ENCODE measurements at places on chromosomes 5 and 9.
A peak's percentile ranks its signal among the peaks of the same experiment; 100 is the strongest.

DNA sequence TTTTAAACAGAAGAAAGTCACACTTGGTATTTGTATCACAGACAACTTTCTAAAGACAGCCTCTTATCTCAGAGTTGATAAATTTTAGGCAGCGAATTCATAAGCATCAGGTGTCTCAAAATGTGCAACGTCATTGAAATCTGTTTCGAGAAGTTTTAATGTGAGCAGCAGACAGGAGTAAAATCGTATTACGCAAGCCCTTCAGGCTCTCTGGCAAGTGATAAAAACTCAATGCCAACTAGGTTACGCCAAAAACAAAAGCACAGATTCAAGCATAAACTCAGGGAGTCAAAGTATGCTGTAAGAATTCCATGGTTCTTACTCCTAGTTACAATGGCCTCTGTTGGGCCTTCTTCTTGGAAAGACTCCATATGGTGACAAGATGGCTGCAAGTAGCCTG, 244.7 kb downstream of the SEMA5A start:
- DNase-seq, result no peak

GRCh38 chr5:133052317-133053175, 733 bp downstream of the HSPA4 start:
- peak; percentile 82 for DNase-seq

DNA sequence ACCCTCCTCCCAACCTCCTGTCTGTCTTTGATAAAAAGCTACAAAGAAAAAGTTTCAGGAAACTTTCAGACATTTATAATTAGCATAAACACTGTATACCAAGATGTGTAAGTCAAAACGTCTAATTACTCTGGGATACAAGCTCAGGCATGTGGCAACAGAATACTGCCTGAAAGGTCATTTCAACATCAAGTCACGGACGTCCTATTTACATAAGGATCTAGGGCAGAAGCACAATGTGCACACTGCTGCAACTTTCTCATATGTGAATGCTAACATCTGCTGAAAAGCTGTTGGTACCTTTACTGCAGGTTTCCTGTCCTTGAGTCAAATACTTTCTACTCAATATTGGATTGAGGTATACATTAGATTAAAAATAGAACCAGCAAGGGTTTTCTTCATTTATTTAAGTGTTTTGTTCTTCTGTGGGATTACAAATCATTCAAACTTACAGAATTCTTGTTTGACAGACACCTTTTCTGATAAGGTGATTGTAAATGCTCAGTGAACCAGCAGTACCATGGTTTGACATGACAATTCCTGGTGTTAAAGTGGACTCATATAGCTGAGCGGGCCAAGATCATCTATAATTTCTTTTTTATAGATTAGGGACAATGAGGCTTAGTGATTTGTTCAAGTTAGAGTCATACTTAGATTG, 36.8 kb downstream of the ELL2 start:
- DNase-seq, result peak; percentile 41

GRCh38 chr5:141805874-141806595, 72.2 kb downstream of the PCDH1 start:
- DNase-seq, result no peak

GRCh38 chr9:4242239-4242638, 57.6 kb downstream of the GLIS3 start:
- no peak for DNase-seq

DNA sequence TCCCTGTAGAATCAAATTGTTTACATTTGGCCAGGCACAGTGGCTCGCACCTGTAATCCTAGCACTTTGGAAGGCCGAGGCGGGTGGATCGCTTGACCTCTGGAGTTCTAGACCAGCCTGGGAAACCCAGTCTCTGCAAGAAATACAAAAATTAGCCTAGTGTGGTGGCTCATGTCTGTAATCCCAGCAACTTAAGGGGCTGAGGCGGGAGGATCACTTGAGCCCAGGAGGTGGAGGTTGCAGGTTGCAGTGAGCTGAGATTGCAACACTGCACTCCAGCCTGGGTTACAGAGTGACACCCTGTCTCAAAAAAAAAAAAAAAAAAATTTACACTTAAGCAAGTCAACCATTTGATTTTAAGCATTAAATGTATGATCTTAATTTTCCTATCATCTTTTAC, 17.5 kb upstream of the IQGAP2 start:
- no peak for DNase-seq

DNA sequence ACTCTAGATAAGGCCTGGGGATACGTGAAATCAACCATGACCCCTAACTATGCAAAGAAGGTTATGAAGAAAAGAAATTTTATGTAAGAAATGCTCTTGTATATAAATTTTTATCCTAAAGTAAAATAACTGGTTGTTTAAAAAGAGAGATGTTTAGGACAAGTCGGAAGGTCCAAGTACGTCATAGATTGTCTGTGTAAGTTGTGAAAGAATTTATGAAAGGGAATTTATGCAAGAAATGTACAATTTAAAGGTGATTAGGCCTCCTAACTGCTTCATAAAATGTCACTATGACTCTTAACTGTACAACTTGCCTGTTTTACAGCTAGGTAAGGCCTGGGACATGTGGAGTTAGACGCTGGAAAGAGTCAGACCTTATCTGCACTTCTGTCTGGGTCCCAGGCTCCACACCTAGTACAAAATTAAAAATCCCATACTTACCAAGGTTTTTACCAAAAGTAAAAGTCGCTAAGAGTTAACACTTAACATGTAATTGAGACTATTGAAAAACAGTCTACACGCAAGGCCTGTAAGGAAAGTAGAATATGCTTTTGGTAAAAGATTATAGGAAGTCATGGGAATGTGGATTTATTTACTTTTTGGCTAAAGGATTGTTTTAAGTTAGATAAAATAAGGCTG, 77.4 kb downstream of the KIAA0825 start:
- peak; percentile 26 for DNase-seq

GRCh38 chr9:36152741-36153438, 16.3 kb upstream of the CCIN start:
- DNase-seq, result no peak

GRCh38 chr9:88013035-88013434, 38.7 kb upstream of the CDK20 start:
- DNase-seq, result no peak

- DNase-seq, result no peak
These were observed 103.3 kb upstream of the ADAMTS19 start for GRCh38 chr5:129356846-129357245.

GRCh38 chr9:21901546-21901945, 92.6 kb downstream of the CDKN2A start:
- DNase-seq, result no peak

DNA sequence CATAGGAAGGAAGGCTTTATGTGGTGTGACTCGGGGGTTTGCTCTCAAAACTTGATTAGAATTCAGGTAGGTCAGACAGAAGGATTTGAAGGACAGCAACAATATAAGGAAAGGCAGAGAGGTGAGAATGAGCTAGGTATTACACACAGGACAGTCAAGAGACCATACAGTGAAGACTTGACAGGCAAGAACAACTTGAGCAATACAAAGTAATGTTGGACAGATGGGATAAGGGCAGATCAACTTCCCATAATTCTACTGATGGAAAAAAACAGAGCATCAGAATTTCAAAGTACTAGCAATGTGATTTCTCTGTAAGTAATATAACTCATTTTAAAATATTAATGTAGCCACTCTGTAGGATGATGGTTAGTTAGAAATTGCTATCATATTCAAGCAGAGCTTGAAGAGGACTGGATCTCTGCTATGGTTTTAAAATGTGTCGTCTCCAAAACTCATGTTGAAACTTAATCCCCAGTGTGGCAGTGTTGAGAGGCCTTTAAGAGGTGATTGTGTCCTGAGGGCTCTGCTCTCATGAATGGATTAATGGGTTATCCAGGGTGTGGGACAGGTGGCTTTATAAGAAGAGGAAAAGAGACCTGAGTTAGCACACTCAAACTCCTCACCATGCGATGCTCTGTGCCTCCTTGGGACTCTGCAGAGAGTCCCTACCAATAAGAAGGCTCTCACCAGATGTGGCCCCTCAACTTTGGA, 22.4 kb upstream of the HOMER1 start:
- DNase-seq, result no peak

DNA sequence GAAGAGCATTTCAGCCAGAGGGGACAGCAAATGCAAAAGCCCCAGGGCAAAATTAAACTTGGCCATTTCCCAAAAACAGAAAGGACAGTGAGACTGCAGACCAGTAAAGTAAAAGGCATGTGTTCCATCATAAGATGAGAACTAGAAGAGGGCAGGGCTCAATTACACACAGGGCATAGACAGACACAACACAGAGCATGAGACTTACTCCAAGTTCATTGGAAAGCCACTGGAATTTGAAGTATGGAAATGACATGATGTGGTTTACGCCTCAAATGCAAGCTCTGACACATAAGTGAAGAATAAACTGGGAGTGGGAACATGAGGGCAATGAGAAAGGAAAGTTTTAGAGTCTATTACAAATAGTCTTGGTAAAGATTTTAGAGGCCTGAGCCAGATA, 446.6 kb upstream of the GRIA1 start:
- DNase-seq, result no peak

GRCh38 chr9:74921737-74922136, 31.0 kb downstream of the C9orf40 start:
- DNase-seq, result no peak

DNA sequence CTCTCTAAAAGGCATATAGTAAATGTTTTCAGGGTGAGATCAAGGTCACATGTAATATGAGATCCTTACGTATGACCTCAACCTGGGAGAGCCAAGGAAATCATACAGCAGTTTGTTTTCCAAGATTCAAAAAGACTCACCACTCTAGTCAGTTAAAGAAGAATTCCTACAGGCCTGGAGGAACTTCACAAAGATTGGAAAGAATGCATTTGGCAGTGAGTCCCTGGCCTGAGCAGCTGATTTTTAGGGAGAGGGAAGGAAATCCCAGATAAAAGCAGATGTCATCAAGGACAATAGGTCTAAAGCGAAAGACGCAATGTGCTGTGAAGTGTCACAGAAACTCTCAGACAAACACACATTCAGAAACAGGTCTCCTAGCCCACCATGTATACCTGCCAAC, 424.0 kb upstream of the ZNF462 start:
- DNase-seq, result no peak

GRCh38 chr5:74519161-74519571, 121.4 kb downstream of the ENC1 start:
- no peak for DNase-seq

- no peak for DNase-seq
These were observed 2.2 kb downstream of the DNM1 start for GRCh38 chr9:128205296-128205944.

- DNase-seq, result peak; percentile 35
These were observed 172.2 kb downstream of the CDC42SE2 start for GRCh38 chr5:131436081-131436480.

- no peak for DNase-seq
These were observed 869.4 kb upstream of the CDH6 start for GRCh38 chr5:30324083-30324482.

DNA sequence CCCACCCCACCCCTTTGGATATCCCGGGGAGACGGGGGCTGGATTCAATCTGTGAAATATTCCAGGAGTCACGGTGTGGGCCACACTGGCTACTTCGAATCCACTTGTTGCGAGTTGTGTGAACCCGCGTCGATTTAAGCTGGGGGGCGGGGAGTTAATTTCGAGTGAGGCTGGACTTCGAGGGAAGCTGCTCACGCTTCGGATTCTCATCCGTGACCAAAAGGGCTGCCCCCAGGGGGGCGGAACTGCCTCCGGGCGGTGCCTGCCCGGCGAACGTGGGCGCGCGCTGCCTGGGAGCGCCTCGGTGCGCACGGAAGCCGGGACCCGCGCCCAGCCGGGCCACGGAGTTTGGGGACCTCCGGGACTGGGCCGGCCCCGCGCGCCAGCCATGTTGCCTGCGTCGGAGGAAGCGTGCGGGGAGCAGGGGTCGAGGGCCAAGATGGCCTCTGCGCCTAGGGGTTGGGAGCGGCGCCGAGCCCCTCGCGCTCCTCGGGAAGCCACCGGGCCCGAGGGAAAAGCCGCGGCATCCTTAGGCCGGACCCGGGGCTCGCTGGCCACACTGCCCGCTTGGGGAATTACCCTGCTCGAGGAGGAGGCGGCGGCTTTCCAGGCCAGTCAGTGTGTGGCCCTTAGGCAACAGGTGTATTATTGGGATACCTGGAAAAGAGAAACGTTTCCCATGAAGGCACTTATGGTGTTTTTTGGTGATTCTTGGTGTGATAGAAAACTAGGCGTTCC, 975 bp downstream of the OCLN start:
- DNase-seq, result no peak

DNA sequence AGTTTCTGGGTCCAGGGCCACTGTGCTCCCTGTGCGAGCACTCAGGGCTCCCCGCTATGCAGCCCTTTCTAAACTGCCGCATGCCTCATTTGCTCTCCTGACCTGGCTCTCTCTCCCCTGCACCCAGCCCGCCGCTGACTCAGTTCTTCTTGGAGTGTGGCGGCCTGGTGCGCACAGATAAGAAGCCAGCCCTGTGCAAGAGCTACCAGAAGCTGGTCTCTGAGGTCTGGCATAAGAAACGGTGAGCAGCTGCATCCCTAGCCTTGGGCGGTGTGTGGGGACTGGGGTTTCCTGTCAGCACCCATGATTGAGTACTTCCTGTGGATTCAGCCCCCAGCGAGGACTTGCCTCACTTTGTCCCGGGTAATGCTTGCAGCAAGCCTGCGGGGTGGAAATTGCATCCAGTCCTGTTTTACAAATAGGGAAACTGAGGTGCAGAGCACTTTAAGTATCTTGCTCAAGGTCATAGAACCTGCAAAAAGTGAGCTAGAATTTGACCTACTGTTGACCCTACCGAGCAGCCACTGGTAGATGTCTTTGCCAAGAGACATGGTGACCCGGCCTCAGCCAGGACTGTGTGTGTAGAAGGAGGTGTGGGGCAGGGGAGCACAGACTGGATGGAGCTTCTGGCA, 27.9 kb downstream of the USP20 start:
- DNase-seq, result peak; percentile 97

GRCh38 chr5:74951865-74952264, 85.7 kb upstream of the FAM169A start:
- no peak for DNase-seq

GRCh38 chr9:124359426-124359825, 55.8 kb downstream of the PSMB7 start:
- DNase-seq, result no peak

DNA sequence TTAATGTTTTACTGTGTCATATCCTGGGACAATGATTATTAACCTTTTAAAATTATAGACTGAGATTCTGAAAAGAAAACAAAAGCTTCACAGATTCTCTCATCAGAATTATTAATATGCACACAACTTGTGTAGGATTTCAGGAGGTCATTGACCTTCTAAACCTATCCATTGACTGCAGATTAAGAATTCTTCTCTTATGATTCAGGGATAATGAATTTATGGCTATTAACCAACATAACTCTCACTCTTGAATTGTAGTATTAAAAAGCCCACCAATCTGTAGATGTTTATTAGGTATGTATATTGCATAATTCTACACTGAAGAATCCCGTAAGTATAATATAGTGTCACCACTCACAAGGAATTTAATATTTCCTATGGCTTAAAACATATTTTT, 179.8 kb downstream of the PBX3 start:
- DNase-seq, result no peak

GRCh38 chr9:68794898-68795297, 89.9 kb downstream of the PIP5K1B start:
- no peak for DNase-seq

- no peak for DNase-seq
These were observed 51.9 kb downstream of the SLIT3 start for GRCh38 chr5:169248996-169249395.
